T-helper 1 cell treated with Interleukin-12 subunit alpha and Interleukin-12 subunit beta and Interleukin-4 antibody, amounts not matched to agents 30 ng/mL and 1 ng/mL, for 36 hours (primary cell): ENCODE measurements at places on chromosomes 2 and 18. TPM values are rescaled to one million over a fixed set of nuclear protein-coding genes. Genes with fewer than 3 reads are reported as not detected.

The GALNT13 gene
- not detected in 2 replicates for total RNA-seq

The HSPD1 gene
- total RNA-seq = 269 and 273 TPM in 2 replicates

The AGAP1 gene
- 2.0 and 2.7 TPM in 2 replicates for total RNA-seq

The SMYD1 gene
- total RNA-seq = not detected in 2 replicates

The RFX8 gene
- total RNA-seq = 2.8 and 4.3 TPM in 2 replicates

The MAB21L4 gene
- total RNA-seq = not detected in 2 replicates

The ANKRD39 gene
- total RNA-seq = 39.1 and 39.2 TPM in 2 replicates

The SPDYA gene
- total RNA-seq = 1.8 and 2.1 TPM in 2 replicates

The SERPINB3 gene
- not detected in 2 replicates for total RNA-seq

The TMEM163 gene
- total RNA-seq = 0.29 and 0.76 TPM in 2 replicates

The NEU2 gene
- total RNA-seq = not detected in 2 replicates

The VIT gene
- total RNA-seq = not detected in 2 replicates

The PFN4 gene
- total RNA-seq = 0.29 TPM in 1 of 2 replicates, not detected in the other

The NOL4 gene
- not detected in 2 replicates for total RNA-seq

The KIF5C gene
- total RNA-seq = 18.3 and 20.5 TPM in 2 replicates

The PRSS56 gene
- total RNA-seq = not detected in 2 replicates

The NEB gene
- 0.12 and 0.42 TPM in 2 replicates for total RNA-seq

The LYG1 gene
- 2.7 and 2.8 TPM in 2 replicates for total RNA-seq
